ENCODE measurements at places on chromosomes 13 and 19.

DNA sequence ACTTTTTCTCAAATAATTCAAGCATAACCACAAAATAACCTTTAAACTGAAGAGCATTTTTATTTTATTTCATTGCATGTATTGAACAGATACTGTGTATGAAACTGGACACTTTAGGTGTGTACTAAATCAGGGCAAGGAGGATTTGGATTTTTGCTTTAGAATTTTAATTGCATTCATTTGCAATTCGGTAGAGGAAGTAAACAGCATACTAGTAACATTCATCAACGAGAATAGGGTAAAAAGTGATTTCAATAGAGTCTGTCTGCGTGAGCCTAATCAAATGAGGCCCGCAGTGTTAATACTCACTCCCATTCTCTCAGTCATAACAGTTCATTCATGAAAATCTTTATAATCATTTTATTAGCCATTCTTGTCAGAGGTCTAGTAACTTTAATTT, 200.2 kb downstream of the SPRY2 start:
- DNase-seq, result no peak

GRCh38 chr13:51759240-51759639, 44.7 kb downstream of the DHRS12 start:
- no peak for DNase-seq

DNA sequence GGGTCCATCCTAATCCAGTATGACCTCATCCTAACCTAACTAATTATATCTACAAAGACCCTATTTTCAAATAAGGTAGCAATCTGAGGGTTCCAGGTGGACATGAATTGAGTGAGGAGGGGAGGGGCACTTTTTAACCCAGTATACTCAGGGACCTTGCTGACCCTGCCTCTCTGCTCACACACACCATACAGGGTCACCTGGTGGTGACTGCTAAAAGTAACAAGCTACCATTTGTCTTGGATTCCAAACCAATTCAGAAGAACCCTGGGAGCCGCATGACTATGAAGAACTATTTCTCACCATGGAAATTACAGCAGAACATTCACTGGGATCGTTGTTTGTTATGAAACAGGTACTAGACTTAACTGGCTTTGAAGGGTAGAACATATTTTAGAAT, 151.9 kb downstream of the LACC1 start:
- no peak for DNase-seq

- DNase-seq, result no peak
These were observed 4.0 kb upstream of the ZNF628 start for GRCh38 chr19:55472463-55472862.

DNA sequence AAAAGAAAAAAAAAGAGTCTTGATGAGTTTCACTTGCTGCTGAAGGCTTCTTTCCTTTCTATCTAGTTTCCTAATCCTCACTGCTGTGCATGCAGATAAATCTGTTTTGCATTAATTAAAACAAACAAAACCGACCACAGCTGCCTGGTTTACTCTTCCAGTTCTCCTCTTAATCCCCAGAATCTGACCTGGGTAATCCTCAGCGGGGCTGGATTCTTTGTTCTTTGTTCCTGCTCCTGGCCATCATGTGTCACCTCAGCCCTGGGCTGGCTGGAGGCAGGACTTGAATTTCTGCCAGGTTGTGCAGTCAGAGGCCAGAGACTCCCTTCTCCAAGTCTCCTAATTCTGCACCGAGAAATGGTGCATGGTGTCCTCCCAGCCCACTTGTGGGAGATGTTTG, 52.2 kb upstream of the CYP4F8 start:
- peak; percentile 13 for DNase-seq

GRCh38 chr13:52447815-52448552, 2.5 kb downstream of the VPS36 start:
- no peak for DNase-seq

DNA sequence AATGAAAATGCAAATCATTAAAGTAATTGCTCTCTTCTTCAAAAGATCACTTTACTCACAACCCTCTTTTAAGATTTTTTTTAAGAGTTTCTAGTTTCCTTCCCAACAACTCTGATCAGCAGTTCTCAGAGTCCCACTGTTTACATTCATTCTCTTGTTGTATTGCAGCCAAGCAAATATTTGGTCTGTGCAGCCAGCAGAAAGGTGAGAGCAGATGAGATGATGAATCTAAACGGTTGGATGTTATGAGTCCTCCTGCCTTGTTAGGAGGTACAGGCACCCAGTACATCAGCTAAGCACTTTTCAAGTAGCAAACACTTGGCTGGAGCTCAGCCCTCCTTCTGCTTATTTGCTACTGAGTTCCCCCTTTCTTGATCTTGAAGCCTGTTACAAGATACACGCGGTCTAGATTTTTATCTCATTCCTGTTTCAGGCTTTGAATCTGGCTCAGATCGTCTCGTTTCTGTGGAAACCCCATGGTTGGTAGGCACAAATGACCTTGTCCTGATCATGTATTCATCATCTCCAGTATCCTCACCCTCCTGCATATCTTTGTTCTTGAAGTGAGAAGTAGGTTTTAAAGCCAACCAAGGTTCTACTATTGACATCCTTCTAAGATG, 300.7 kb downstream of the DCT start:
- peak; percentile 59 for DNase-seq

- DNase-seq, result no peak
These were observed 7.1 kb downstream of the ARGLU1 start for GRCh38 chr13:106560821-106561220.

DNA sequence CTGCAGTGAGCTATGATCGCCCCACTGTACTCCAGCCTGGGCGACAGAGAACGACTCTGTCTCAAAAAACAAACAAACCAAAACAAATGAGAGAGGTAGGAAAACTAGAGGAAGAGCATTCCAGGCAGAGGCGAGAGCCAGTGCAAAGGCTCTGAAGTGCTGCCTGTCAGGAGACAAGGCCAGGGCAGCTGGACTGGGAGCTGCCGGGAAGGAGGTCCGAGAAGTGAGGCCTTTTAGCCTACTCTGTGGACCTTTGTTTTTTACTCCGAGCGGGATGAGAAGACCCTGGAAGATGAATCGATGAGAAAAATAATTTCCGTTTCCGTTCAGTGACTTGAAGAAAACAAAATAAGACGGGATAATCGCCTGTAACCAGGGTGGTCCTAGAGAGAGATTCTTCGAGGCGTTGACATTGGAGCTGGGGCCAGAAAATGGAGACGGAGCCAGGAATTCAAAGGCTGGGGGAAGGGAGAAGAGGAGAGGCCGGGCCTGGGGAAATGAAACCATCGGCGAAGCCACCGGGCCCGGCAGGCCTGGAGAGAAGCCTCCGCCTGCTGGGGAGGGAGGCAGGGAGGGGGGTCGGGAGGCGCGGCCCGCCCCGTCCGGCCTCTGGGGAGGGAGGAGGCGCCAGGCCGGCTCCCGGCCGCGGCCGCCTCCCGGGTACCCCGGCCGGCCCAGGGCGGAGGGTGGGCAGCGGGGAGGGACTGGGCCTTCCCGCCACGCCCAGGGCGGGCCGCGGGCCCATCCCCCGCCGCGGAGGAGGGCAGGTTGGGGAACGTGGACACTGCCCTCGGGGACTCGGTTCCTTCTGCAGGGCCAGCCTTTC, 7.8 kb upstream of the SERTAD1 start:
- DNase-seq, result peak; percentile 92

GRCh38 chr19:39080431-39080830, 3.7 kb upstream of the ACP7 start:
- no peak for DNase-seq

- peak; percentile 92 for DNase-seq
These were observed 737 bp upstream of the ZNF181 start for GRCh38 chr19:34733266-34733745.

- DNase-seq, result peak; percentile 45
These were observed 596 bp upstream of the GJB2 start for GRCh38 chr13:20193162-20193906.

- no peak for DNase-seq
These were observed 4.9 kb upstream of the C2CD4C start for GRCh38 chr19:413756-414420.

DNA sequence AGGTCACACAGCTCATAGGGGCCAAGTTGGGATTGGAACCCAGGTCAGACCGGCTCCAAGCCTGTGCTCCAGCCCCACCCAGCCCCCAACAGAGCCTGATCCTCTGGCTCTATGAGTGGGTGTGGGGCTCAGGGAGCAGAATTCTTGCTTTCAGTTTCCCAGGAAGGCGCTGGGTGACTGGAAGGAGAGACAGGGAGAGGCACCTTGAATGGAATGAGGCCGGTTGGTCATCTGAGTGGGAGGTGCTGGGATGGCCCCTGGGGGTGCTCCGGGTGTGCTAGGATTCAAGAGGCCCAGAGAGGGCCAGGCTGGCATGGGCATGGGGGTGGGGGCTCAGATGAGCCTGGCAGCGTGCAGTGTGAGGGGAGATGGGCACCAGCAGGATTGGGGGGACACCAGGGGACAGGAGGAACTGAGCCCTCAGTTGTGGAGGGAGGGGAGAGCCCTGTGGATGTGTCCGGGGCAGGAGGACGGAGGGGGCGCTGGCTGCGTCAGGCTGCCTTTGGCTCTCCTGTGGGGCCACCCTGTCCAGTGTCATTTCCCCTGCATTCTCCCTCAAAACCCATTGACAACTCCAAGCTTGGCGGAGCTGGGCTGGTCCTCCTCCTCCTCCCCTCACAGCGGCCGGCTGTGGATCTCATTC, 31.2 kb upstream of the ANKRD10 start:
- no peak for DNase-seq

DNA sequence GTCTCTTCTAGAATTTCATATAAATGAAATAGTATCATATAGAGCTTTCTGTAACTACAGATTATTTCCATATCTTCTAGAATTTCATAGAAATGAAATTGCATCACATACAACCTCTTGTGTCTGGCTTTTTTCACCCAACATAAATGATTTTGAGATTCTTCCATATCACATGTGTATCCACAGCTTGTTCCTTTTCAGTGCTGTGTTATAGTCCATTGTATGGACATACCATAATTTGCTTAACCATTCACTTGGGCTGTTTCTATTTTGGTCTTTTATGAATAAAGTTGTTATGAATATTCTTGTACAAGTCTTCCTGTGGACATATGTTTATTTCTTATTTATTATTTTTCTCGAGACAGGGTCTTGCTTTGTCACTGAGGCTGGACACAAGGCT, 11.7 kb downstream of the TPRX1 start:
- DNase-seq, result no peak

- DNase-seq, result peak; percentile 35
These were observed 131.9 kb upstream of the FNDC3A start for GRCh38 chr13:48843630-48844380.

DNA sequence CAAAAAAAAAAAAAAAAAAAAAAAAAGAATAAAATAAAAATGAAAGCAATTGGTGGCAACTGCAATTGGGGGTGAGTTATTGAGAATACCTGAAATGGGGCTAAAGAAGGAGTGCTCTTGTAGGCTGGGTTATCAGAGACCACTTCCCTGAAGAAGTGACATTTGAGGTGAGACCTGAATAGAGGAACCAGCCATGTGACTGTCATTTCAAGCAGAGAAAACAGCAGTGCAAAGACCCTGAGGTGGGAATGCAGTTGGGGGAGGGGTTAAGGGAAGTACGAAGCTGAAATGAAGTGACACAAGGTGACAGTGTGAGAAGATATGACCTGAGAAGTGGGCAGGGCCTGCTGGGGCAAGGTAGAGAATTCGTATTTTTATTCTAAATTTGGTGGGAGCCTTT, 4.3 kb upstream of the PALM3 start:
- no peak for DNase-seq

DNA sequence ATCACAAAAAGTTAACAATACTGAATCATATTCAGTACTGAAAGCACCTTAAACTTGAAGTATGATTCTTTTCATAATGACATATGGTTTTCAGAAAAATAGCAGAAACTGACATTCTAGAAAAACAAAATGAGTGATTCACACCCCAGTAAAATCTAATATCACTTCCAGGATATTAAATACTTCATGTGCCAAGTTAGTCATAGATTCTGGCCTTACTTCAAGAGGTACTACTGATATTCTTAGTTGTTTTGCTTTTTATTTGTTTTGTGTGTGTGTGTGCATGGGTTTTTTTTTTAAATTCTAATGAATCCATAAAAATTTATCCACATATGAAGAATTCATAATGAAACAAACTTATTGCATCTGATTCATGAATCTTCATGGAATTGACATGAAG, 207.9 kb upstream of the UFM1 start:
- no peak for DNase-seq

DNA sequence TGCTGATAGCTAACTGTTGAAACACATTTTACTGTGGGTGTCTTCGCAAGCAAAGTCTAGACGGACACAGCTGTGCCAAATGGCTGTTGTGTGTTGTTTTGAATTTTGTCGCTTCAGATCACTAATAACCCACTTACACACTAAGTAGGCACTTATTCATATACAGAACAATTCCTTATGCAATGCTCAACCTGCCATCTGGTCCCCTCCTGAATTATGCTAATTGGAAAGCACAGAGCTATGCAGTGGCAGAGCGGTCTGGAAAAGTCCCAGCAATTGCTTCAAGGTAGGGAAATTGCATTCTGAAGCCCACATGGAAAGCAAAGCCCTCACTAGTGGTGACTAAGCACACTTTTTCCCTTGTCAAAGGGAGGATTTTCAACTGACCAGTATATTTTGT, 69.9 kb downstream of the C13orf42 start:
- no peak for DNase-seq

GRCh38 chr13:92833071-92833470, 393.5 kb upstream of the GPC6 start:
- DNase-seq, result no peak

GRCh38 chr13:46160065-46160464, 21.9 kb downstream of the LCP1 start:
- no peak for DNase-seq

- DNase-seq, result peak; percentile 61
These were observed 35.2 kb upstream of the WDFY2 start for GRCh38 chr13:51549050-51549449.

DNA sequence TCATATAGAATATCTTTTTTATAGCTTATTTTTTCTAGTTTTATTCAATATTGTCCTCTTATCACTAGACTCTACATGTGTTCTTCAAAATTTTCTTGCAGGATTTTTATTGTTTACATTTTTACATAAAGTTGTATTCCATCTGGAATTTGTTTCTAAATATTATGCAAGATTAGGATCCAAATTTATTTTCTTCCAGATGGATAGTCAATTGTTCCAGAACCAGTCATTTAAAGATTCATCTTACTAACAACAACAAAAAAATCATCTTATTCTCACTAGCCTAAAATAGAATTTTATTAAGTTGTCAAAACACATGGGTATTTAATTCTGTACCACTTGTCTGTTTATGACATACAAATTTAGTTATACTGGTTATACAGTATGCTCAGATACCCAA, 390.4 kb upstream of the GPC6 start:
- no peak for DNase-seq

- DNase-seq, result peak; percentile 48
These were observed 5.0 kb downstream of the PPP1R37 start for GRCh38 chr19:45097776-45098520.

- no peak for DNase-seq
These were observed 1.4 kb upstream of the FREM2 start for GRCh38 chr13:38685431-38685830.

- no peak for DNase-seq
These were observed 1487.7 kb downstream of the EFNB2 start for GRCh38 chr13:105047676-105048295.

All from hematopoietic multipotent progenitor cell treated with erythropoietin and hydrocortisone succinate and interleukin-3 and kit ligand, for 4 days (in vitro differentiated cells).